ENCODE measurements at places on chromosomes 4 and X.

DNA sequence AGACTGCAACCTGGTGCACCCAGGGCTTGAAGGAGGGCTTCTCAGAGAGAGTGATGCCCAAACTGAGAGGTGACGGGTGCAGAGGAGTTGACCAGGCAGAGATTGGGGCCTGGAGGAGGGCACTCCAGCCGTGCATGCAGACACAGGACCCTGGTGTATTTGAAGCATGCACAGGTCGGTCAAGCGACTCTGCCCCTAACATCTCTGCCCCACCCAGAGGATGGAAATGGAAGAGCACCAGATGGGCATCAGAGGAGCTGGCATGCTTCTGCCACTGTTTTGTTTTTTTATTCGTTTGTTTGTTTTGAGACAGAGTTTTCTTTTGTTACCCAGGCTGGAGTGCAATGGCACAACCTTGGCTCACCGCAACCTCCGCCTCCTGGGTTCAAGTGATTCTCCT lies 320.9 kb downstream of the EVC2 start:
- no peak for DNase-seq

- DNase-seq: no peak
Measured at GRCh38 chr4:168682898-168683500, 186.1 kb downstream of the PALLD start.

DNA sequence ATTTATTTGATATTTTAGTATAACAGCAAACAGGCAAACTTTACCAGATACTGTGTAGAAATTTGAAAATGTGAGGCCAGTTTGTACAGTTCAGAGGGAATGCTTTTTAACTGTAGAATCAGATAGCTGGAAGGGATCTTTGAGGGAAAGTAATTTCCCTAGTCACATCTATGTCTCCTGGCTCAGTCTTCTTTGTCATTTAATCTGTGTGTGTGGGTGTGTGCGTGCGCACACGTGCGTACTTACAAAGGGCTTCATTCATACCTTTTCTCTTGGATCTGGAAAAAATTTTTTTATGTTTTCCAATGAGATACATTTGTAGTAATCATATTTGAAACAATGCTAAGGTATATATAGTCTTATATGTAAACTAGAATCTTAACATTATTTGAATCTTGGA lies 44.6 kb downstream of the IL13RA1 start:
- no peak for DNase-seq

- no peak for DNase-seq
Measured at GRCh38 chrX:47745416-47745815, 86.4 kb upstream of the UXT start.

DNA sequence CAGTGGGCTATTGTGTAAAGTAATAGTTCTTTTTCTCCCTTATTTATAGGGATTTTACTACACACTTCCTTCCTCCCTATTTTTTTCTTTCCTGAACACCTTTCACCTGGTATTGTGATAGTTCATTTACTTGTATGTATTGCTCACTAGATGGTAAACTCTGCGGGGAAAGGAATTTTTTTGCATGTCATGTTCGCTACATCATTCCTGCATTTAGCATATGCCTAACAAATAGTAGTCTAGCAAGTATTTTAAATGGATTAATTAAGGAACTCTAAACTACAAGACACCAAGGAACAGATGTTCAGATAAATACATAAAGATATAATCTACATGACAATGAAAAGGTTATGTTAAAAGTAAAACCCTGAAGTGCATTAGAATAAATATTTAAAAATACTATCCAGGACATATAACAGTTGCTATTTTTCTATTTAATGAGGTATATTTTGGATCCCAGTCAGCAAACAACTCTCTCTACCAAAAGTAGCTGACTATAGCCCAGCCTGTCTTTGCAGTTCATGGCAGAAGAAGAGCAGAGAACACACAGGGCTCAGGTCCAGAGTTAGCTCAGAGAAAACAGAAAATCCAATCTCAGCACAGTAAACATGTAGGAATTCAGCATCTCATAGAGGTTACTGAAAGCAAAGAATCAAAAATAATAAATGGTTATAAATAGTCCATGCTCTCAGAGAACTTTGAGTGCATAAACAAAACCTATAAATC lies 87.8 kb downstream of the PACRGL start:
- DNase-seq: no peak

DNA sequence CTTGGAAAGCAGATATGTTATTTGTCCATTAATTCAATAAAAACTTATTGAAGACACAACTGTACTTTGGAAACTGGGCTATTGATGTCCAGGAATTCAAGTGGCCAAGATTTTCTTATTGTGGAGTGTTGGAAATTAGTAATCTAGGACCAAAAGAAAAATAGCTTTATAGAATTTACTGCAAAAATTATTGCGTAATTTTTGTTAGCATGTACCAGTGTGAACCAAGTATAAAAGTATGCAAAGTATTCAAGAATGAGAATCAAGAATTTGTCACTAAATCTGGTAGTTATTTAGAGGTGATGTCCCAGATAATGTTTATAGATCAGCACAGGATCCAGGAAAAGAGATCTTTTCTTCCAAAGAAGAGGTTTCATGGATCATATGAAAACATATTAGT lies 468.9 kb upstream of the CTSO start:
- DNase-seq: no peak

DNA sequence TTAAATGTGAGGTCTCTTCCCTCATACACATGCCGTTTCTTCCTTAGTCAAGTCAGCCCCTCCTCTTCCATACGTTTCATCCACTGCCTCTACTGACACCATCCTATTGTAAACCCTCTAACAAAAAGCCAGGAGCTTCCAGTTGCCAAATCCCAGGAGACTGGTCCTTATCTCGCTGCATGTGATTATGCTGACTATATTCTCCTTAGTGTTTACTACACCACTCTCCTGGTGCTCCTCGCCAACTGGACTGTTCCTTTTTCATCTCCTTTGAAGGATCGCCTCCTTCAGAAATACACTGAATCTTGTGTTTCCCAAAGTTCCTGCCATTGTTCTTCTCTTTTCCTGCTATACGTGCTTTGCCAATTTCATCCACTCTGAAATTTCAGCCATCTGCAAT lies 27.7 kb downstream of the MAML3 start:
- DNase-seq: no peak

GRCh38 chr4:170011921-170012628 lies 14.1 kb downstream of the MFAP3L start:
- no peak for DNase-seq

DNA sequence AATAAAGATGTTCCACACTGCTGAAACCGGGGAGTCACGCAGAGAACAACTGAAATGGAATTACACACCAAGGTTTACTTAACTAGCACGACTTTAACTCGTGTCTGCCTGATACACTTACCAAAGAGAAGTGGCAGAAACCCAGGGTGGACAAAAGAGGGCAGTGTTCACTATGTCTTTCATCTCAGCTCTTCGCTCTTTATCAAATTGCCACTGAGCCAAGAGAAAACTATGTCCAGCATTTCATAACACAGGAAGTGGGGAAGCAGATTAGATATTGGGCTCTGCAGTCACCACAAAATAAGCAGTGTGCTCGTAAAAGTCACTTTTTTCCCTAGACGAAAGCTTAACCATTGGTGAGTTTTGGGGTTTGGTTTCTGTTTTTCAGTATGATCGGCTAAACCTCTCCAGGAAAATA lies 155.7 kb downstream of the CHIC2 start:
- DNase-seq: peak; percentile 10

GRCh38 chrX:120302434-120302833 lies 8.8 kb downstream of the TMEM255A start:
- DNase-seq: peak; percentile 55

DNA sequence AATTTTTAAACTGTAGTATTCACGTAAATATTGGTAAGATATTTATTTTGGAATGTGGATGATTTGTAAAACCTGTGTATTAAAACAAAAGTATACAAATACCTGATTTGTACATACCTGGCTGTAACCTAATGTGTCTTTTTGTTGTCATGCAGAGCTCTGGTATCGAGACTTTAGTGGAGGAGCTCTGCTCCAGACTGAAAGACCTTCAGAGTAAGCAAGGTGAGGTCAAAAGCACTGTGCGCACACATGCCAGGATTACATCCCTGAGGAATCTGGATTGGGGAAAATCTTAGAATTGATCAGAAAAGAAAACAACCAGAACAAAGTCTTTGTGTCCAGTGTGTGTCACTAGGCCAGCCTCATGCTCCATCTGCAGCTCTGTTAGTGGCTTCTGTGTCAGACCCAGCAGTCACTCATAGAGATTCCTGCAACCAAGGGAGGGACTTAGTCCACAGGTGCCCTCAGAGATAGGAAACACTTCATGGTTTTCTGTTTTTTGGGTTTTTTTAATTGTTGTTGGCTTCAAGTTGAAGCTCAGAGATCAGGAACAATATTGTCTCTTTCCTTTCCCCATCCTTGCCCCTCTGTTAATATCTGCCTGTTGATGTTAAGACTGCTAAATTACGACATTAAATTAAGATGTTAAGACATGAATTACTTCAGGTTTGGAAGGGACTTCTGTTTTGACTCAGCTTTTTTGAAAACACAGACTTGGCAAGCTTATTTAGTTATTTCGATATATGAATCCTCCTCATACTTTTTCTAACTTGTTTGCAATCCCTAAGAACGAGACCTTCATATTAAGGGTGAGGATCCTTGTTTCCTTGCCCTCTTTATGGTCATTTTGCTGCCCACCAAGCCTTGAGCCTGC lies 52.4 kb upstream of the TBC1D14 start:
- DNase-seq: no peak

GRCh38 chr4:159049780-159050375 lies 53.0 kb upstream of the RAPGEF2 start:
- DNase-seq: no peak

- DNase-seq: no peak
Measured at GRCh38 chr4:20698382-20698781, 1.9 kb upstream of the PACRGL start.

DNA sequence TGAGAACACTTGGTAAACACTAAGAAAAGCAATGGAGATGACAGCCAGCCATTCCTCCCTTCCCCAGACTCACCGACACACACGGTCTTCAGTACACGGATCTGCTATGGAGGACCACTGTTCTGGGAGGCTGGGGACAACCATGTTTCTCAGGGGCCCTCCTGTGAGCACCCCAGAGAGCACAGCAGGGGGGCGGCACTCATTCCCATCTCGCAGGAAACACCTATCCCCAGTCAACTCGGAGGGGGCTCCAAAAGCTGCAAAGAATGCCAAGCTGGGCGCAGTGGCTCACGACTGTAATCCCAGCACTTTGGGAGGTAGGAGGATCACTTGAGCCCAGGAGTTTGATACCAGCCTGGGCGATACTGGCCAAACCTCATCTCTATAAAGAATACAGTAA lies 172.1 kb downstream of the AFAP1 start:
- DNase-seq: no peak

DNA sequence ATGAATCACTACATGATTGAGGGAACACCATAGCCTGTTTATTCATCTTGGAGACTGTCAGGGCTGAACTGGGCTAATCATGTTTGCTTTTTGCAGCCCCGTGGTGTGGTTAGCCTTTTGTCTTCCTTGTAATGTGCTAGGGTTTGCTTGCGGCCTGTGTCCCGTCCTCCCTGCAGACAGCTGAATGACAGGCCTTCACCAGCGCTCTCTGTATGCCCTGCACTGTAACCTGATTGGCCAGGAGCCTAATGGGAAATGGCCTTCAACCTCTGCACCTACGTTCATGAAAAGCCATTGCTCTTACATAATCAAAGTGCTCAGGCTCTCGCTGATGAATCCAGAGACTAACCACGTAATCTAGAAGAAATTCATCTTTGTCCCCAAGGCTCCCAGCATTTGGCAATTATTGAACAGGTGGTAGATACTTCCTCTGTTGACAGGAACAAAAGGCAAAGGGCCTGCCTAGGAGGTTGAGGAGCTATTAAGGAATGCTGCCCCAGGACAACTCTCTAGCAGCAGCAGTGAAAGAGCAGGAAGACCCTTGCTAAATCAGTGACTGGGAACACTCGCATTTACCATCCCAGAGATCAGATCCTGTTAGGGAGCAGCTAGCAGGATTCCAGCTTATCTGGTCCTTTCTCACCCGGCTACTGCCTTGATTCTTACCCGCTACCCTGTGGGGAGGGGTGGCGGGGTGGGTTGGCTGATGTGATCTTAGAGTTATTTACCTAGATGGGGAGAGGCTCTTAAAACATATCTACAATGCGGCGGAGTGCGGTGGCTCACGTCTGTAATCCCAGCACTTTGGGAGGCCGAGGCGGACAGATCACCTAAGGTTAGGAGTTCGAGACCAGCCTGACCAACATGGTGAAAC lies 42.3 kb upstream of the FAT1 start:
- no peak for DNase-seq

DNA sequence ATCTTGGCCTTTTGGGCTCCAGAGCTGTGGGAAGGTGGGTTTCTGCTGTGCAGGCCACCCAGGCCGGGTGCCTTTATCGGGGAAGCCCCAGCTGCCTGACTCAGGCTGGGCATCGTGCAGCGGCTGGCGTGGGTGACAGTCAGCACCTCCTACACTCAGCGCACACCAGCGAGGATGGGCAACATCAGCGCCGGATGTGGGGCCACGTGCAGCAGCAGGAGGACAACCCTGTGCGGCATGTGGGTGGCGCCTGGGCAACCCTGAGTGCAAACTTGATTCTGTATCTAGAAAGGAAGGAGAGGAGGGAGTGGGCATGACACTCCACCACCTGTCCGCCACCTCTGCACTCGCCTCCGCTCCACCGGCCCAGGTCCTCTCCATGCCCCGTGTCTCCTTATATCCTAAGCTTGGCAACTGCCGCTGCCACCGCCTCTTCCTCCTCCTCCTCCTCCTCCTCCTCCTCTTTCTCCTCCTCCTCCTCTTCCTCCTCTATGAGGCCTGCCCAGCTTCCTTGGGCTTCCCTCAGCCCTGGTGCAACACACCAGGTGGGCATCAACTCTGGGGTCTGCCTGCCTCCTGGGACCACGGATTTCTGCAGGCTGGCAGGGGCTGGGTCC lies 107.4 kb upstream of the AFAP1 start:
- no peak for DNase-seq

GRCh38 chrX:100649550-100650356 lies 5.8 kb downstream of the SRPX2 start:
- DNase-seq: no peak

DNA sequence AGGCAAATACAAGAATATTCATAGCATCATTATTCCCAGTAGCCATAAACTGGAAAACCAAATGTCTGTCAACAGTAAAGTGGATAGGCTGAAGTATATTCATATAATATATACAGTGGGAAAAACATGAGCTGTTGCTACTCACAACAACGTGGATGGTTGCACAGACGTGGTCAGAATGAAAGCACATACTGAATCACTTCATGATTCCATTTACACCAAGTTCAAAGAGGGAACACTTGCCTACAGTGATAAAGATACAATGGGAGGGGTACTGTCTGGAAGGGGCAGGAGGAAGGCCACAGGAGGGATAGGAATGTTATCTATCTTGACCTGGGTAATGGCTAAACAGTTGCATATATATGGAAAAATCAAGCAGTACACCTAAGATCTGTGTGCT lies 25.3 kb downstream of the APBB2 start:
- no peak for DNase-seq

GRCh38 chrX:5852941-5853340 lies 375.7 kb downstream of the NLGN4X start:
- DNase-seq: no peak

DNA sequence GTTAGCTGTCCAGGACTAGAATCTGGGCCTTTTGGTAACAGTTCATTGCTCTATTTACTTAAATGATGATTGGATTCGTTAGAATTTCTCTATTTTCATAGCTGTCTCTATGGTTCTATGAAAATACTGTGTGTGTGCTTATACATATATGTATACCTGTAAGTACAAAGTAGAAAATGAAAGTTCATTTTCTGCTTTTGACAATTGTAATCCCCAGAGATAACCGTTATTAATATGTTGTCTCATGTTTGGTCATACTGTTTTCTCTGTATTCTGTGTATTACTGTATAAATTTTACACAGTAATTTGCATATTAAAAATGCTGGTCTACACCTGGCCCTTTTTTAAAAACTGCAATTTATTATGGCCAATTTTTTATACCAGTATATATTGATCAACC lies 55.4 kb downstream of the CLCN3 start:
- DNase-seq: no peak

Measured in GM06990 (cell line).